ENCODE measurements at places on chromosomes 2 and 18.

DNA sequence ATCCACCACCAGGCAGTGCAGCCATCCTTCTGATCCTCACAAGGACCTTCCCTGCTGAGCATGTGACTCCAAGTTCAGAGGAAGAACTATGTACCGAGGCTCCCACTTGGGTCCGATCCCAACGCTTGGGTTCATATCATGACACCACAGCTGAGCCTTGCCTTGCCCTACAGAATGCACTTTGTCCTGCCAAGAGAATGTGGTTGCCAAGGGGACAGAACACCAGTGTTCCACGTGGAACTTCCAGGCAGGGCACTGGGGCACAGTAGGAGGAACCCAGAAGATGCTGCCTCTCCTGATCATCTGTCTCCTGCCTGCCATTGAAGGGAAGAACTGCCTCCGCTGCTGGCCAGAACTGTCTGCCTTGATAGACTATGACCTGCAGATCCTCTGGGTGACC lies at the start of gene TEX51:
Gene TEX51, plus strand, starts transcription at position 255 of the 400 bp plus-strand sequence. Its CDS starts 29 bp downstream, at position 284.
- no peak for DNase-seq

DNA sequence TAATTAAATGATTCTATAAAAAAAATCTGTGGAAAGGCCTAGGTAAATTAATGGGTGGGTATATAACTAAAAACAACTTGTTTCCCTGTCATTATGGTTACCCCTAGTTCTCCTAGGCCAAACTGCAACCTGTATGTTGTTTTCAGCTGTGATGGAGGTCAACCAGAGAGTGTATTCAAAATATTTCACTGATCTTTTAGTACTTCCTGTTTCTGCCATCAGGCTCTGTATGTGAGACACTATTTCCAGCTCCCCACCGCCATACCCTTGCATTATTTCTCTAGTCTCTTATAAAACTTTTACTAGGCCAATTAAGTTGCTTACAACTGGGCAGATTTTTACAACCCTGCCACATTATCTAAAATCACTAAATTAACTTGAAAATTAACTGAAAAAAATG lies 21.0 kb upstream of the CDKL4 start:
- DNase-seq = no peak

GRCh38 chr2:20977520-20978180 lies 66.2 kb downstream of the APOB start:
- DNase-seq = no peak

DNA sequence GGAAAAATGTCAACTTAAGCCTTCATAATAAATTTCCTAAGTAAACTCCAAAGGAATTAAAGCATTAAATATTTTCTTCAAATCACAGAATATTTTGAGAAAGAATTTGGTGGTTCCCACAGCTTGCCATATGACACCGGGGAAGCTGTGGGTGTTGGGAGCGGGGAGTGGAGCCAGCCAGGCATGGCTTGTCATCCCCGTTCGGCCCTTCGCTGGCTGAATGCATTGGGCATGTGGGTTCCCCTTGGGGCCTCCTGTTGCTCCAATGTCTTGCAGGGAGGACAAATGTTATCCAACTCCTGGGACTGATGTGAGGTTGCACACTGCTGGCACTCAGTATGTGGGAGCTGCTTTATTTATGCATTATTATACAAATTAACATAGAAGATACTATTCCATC lies 18.6 kb downstream of the NGEF start:
- DNase-seq = no peak

GRCh38 chr2:176189681-176190641 lies 1.5 kb downstream of the HOXD1 start:
- no peak for DNase-seq

DNA sequence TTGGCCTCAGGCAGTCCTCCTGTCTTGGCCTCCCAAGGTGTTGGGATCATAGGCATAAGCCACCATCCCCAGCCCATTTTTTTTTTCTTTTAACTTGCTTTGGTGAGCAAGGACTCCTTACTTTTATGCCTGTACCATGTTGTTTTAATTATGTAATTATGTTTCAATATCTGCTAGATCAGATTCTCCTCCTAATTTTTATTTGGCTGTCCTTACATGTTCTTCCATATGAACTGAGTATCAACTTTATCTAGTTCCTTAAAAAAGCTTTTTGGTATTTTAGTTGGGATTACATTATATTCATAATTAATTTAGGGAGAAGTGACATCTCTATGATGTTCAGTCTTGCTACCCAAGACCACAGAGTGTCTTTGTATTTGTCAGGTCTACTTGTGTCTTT lies 16.3 kb downstream of the GPN1 start:
- DNase-seq = no peak

- no peak for DNase-seq
These were observed 167.1 kb upstream of the STK17B start for GRCh38 chr2:196338440-196338839.

GRCh38 chr2:34808426-34808825 lies 1209.3 kb upstream of the FAM98A start:
- DNase-seq = no peak

DNA sequence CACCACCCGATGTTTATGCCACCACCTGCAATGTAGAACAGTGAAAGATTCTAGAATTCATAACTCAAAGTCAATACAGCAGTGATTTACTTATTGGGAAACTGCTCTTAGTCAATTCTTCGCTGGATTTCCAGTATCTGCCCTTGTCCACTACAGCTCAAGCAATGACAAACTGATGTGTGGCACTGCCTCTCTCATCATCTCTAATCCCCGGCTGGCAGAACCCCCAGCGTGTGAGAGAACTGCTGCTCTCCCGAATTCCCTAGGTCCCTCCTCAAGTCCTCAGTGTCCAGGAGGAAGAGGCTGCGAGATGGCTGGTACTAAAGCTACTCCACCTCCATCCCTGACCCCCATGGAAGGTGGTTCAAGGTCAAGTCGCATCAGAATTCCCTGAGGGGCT lies 1.6 kb downstream of the TXNL4A start:
- no peak for DNase-seq

GRCh38 chr2:189104934-189105333 lies 74.6 kb downstream of the COL5A2 start:
- DNase-seq = no peak

- no peak for DNase-seq
These were observed 14.1 kb downstream of the CTDP1 start for GRCh38 chr18:79693561-79694205.

GRCh38 chr18:21672521-21673267 lies 31.9 kb downstream of the ABHD3 start:
- DNase-seq = no peak

DNA sequence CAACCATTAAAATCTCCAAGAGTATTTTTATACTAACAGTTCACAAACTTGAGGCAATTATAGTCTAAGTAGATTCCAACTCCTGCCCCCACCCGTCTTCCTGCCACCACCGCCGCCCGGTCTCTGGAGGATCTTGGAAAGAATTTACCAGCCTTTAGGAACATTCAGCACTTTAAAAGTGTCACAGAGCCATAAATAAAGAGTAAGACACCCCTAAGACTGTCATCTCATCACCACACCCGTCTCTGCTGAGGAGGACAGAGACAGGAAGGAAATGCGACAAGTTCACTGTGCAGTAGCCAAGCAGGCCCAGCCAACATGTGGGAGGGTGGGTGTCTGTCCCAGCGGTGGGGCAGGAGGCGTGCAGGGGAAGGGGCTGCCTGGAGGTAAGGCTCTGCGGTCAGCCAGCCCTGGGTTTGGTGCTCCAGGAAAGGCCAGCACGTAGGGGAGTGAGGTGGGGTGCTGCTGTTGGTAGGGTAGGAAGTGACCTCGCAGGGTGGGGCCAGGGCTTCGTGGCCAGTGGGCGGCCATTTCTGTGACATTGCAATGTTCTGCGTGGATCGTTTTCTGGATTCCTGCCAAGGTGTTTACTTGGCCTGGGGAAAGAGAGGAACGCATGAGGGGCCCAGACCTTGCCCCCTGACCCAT lies 111.6 kb downstream of the FAM210A start:
- peak; percentile 23 for DNase-seq

DNA sequence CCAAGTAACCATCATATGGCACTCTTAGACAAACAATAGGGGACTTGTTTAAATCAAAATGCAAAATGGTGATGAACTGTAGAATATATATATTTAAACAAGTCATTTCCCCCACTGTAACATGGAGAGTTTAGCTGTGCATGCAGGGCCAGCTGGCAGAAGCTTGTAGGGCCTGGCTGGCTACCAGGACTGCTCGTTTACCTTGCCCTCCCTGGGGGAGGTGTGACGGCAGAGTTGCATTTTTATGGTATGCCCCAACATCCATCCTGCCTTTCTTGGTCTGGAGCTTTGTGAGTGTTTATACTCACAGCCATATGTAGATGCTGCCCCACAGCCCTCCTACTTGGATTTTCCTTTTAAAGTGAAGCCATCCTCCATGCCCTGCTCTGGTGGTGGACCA lies 101.7 kb upstream of the ZFP36L2 start:
- DNase-seq = no peak

DNA sequence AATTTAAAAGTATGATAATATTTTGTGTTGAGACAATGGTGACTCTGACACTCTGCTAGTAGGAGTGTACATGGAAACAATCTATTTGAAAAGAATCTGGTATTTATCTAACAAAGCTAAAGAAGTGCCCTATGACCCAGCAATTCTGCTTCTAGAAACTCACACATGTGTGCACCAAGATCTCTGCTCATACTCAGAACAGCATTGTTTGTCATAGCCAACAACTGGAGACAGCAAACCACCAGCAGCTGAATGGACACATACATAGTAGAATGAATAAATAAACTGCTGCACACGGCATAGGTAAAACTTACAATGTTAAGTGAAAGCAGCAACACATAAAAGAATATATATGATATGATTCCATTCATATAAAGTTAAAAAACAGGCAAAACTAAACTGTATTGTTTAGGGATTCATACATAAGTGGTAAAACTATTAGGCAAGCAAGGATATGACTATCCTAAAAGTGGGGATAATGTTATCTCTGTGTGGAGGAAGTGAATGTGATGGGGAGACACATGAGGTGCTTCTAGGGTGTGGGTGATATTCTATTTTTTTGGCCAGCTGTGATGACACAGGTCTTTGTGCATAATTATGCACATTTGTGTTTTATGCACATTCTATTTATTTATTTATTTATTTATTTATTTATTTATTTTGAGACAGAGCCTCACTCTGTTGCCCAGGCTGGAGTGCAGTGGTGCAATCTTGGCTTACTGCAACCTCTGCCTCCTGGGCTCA lies 71.1 kb downstream of the RFTN2 start:
- no peak for DNase-seq

- no peak for DNase-seq
These were observed 73.2 kb downstream of the COL3A1 start for GRCh38 chr2:189047171-189047888.

All from stimulated activated CD8-positive, alpha-beta memory T cell treated with anti-CD3 and anti-CD28 coated beads, Interleukin-2, amount 100 ng/mL, for 48 hours (primary cell).